ENCODE measurements at places on chromosomes 16 and 17.

DNA sequence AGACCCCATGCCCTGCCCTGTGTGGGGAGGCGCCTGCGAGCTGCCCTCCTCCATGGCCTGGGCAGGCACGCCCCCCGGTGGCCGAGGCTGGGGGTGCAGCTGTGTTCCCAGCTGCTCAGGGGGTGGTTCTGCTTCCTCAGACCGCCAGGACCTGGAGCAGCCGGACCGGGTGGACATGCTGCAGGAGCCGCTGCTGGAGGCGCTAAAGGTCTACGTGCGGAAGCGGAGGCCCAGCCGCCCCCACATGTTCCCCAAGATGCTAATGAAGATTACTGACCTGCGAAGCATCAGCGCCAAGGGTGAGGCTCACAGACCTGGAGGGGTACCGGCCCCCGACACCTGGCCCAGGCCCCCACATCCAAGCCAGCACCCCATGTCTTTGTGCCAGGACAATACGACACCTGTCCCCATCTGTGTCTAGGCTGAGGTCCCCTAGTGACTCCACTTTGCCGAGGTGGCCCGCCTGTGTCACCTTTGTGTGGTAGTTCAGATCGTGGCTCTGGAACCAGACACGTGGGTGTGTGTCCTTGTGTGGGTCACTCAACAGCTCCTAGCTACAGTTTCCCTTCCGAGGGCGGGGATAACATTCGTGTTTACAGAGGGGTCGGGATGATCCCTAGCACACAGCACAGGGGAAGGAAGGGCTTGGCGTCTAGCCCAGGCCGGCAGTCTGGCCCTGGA, 9.3 kb downstream of the GJD3 start:
- ATAC-seq = peak; percentile 73

GRCh38 chr16:69381231-69381630, 4.6 kb downstream of the TERF2 start:
- ATAC-seq = no peak

DNA sequence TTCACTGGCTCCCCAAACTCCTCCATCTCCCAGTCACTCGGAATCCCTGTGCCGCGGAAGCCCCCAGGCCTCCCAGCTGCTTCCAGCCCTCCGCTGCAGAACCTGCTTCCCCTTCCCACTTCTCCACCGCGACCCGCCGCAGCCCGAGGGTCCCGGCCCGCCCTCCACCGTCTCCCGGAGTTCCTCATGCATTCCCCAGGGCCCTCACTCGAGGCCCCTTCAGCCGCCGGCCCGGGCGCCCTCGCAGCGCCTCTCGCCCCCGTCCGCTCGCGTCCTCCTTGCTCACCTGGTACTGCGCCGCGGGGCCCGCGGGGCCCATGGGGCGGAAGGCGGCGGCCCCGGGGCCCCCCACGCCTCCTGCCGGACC, 329 bp downstream of the SMARCD2 start:
- ATAC-seq = peak; percentile 7

- ATAC-seq = peak; percentile 65
Measured at GRCh38 chr16:47461598-47462266, 601 bp downstream of the PHKB start.

GRCh38 chr16:82008957-82009592, 2.2 kb downstream of the SDR42E1 start:
- no peak for ATAC-seq

- no peak for ATAC-seq
Measured at GRCh38 chr17:5825717-5826330, 241.5 kb upstream of the NLRP1 start.
